ENCODE measurements at places on chromosomes 5 and 9.
A peak's percentile ranks its signal among the peaks of the same experiment; 100 is the strongest.

DNA sequence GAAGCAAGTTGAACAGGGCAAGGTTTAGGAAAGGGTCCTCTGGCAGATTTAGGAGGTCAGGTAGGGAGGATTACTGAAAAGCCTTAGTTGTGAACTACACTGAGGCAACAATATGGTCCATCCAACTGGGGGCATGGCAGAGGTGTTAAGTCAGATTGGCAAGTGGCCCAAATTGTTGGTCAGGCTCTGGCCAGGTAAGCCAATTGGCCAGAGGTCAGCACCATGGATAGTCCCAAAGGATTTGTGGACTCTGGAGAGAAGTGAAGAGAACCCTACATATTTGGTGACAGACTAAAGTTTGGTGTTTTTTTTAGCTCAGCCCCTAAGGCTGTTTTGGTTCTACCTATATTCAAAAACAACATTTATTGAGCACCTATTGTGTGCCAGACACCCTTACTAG lies 39.1 kb upstream of the RASGRF2 start:
- DNase-seq: no peak

GRCh38 chr5:509611-510185 lies 14.6 kb downstream of the SLC9A3 start:
- no peak for DNase-seq

GRCh38 chr5:96115147-96115807 lies 153.6 kb upstream of the ELL2 start:
- DNase-seq: no peak

- no peak for DNase-seq
These were observed 72.9 kb upstream of the SHB start for GRCh38 chr9:38141746-38142591.

- no peak for DNase-seq
These were observed 129.9 kb upstream of the RPS23 start for GRCh38 chr5:82408033-82408432.

DNA sequence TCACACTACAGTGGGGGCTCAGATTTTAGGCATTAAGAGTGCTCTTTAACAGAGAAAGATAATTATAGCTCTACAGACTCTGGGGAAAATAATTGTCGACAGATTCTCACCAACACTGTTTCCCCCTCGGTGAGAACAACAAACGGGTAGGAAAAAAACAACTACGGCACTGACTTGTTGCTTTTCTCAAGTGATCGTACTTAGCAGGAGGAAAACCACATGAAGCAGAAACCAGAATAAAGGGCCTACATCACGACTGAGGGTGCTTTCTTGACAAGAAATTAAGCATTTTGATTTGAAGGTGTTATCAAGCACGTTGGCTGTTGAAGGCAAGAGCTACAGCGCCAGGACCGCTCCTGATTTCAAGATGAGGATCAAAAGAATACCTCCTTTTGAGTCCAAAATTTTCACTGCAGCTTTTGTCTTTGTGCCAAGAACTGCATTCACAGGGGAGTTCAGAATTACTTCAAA lies 27.2 kb upstream of the CER1 start:
- no peak for DNase-seq

DNA sequence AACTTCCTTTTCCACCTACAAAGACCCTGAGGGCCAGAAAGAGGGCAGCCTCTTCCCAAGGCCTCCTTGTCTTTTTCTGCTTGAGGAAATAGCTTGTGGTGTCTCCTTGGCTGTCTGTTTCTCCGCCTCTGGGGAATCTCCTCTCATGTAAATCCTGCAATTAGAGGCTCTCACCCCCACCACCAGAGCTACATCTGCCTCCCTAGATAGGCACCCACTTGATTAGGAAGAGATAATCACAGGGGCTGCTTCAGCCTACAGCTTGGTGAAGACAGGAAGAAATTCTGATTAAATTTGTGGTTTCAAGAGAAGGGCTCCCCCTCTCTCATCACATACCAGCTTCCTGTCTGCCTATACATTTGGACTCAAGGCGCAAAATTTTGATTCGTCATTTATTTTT lies 75.6 kb downstream of the TLR4 start:
- no peak for DNase-seq

GRCh38 chr5:157148734-157149615 lies 6.3 kb upstream of the MED7 start:
- peak; percentile 83 for DNase-seq

DNA sequence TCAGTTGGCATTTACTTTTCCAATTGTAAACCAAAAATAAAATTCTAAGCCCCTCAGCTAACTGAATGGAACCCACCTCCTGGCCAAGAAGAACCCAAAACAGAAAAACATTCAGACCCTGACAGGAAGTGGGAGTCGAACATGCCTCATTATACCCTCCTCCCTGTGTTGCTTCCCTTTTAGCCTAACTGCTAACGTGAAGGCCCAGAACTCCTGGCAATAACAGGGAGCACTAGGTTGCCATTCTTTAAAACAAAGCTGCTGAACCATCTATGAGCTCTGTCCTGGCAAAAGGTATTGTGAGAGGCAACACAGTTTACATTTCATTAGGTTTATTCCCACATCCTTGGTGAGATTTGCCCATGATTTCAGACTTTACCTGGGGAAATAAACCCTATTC lies 481.4 kb downstream of the CHSY3 start:
- DNase-seq: no peak

- DNase-seq: no peak
These were observed 50.0 kb upstream of the GLIS3 start for GRCh38 chr9:4349816-4350418.

- DNase-seq: no peak
These were observed 38.0 kb downstream of the PALM2AKAP2 start for GRCh38 chr9:109817846-109818472.

GRCh38 chr9:117957267-117957666 lies 253.1 kb downstream of the TLR4 start:
- no peak for DNase-seq

DNA sequence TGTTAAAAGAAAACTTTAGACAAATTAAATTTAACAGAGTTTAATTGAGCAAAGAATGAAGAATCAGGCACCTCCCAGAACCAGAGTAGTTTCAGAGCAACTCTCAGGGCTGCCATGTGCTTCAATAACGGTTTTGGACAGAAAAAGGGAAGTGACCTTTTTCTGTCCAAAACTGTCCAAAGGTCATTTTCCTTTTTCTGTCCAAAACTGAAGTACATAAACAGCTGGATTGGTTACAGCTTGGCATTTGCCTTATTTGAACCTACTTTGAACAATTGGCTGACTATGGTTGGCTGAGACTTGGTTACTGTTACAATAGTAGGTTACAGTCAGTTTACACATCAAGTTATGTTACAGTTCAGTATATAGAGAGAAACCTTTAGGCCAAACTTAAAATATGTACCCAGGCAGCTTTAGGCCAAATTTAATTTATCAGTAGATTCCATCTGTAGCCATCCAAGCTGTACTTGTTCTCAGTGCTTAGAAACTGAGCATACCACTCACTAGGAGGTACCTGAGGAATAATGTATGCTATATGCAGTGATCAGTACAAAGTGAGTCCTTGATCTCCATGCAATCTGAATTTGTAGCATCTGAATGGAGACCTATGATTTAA lies 44.0 kb downstream of the C9orf85 start:
- no peak for DNase-seq

GRCh38 chr9:97640325-97640724 lies 6.7 kb downstream of the NCBP1 start:
- no peak for DNase-seq

- peak; percentile 89 for DNase-seq
These were observed 5.9 kb downstream of the CYFIP2 start for GRCh38 chr5:157271740-157272271.

- no peak for DNase-seq
These were observed 201.2 kb downstream of the ADAMTS12 start for GRCh38 chr5:33690374-33691135.

DNA sequence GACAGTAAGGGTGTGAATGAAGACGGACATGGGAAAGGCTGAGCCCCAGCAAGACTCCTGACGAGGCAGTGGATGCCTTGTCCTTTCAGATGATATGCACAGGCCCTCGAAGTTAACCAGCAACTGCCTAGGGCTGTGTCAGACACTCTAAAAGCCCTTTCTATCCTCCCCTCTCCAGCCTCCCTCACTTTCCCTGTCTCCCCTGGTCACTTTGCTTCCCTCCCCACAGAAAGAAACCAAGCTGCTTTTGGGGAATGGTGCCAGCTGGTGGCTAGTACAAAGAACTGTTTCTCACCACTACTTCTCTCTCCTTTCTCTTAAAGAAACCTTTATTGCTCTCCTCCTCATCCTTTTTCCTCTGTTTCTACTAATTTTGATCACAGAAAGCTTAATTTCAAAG lies 21.4 kb downstream of the LHFPL2 start:
- no peak for DNase-seq

DNA sequence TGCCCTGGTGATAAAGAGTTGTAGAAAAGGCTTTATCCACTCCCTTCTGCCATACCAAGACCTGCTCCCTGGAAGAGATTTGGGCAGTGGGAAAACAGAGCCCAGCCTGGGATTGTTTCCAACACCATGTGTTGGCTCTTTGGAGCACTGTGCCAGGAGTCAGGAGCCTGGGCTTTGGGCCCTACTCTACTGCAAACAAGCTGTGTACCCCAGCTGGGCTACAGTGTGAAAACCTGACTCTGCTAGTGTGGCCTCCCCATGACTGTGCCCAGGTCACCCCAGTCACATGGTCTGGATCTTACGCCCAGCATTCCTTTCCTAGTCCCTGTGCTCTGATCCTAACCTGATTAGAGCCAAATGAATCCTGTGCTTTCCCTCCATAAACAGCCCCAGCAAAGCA lies 39.3 kb upstream of the SHB start:
- DNase-seq: no peak

- DNase-seq: no peak
These were observed 18.3 kb downstream of the INVS start for GRCh38 chr9:100117316-100117715.

DNA sequence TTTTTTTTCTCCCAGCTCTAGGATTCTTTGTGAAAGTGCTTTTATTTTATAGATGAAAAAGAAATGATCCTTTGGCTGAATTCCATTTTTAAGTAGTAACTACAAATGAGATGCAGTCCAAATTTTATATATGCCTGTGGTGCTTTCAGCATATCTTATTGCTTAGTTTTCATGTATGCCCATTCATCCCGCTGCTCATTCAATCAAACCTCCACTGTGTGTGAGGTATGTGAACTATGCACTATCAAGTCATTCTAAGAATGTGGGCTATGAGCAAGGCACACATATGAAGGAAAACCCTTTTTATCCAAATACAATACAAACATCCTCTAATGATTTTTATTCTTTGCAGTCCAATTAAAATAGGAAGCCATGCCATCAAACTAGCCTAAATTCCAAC lies 1069.1 kb upstream of the DMAC1 start:
- DNase-seq: no peak

GRCh38 chr5:179747811-179748210 lies 15.2 kb downstream of the MAML1 start:
- DNase-seq: no peak

GRCh38 chr5:108003178-108003577 lies 332.4 kb upstream of the EFNA5 start:
- DNase-seq: peak; percentile 71

GRCh38 chr5:23411994-23412393 lies 95.4 kb upstream of the PRDM9 start:
- DNase-seq: no peak

- no peak for DNase-seq
These were observed 31.2 kb downstream of the OTP start for GRCh38 chr5:77607324-77607723.

DNA sequence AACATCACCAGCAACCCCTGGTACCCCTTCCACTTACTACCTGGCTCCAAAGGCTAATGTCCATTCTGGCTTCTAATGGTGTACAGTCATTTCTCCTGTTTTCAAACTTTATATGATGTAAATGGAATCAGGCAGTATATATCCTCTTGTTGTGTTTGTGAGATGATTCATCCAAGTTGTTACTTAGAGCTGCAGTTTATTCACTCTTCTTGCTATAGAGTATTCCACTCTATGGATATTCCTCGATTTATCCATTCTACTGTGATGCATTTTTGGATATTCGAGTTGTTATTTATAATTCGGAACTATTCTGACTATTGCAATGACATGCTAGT lies 32.4 kb downstream of the IRF1 start:
- no peak for DNase-seq

DNA sequence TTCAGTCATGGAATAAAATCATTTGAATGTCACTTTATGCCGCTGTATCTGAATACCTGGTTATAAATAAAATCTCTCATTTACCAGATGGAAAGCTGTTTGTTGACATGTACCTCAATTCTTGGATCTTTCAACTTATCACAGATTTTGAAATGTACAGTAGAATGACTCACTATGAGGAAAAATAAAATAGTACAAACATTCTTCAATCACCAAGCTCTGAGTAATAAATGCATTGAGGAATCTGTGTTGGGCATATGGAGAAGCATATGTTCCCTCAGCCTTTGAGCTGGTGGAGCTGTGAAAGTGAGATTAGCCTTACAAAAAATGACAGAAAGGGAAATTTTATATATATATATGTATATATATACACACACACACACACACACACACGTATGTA lies 175.4 kb downstream of the KIAA0825 start:
- no peak for DNase-seq

DNA sequence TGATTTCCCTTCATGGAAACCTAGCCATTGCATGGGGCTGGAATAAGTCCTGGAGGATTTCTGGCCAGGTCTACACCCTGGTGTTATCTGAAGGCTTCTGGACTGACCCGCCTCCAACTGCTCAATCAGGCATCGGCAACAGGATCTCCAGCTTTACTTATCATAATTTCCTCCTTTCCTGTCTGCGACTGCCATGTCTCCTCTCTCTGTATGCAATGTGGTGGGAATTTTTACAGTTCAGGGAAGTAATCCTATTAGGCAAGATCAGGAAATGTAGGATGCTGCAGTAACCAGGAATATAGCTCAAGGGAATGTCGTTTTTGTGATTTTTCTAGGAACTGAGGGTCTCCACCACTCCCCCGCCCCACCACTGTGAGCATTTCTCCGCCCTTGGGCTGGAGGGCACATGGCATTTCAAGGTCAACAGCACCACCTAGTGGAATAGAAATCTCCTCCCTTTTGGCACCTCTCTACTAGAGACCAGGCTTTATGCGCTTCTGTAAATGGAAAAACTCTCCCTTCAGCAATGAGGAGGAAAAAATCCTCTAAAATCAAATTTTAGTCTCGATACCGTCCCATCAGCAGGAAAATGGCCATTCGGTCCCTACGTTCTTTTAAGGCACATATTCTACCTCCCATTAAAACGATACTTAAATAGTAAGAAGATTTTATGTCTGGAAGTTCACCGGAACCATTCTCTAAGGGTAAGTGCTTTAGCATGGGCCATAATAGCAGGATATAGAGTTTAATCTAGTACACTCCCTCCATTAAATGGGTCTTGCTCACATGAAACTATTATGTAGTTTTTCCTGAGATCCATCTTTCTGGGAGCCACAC lies 93.0 kb downstream of the YTHDC2 start:
- no peak for DNase-seq

DNA sequence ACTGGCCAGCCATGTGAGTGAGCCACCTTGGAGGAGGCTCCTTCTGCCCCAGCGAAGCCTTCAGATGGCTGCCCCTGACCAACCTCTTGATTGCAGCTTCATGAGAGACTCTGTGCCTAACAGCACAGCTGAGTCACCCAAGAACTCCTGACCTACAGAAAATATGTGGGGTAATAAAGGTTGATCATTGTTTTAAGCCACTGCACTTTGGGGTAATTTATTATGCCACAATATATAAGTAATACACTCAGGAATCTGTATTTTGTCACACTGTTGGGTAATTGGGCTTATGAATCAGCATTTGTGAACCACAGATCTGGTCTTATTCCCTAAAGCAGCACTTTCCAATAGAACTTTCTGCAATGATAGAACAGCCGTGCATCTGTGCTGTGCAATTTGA lies 24.4 kb upstream of the VDAC1 start:
- DNase-seq: no peak

Data from natural killer cell treated with Interleukin-12 subunit alpha and Interleukin-12 subunit beta and Interleukin-15 and Interleukin-18, amount 100 ng/mL, for 72 hours (primary cell).